ENCODE measurements at places on chromosomes 6 and 20. TPM values are rescaled to one million over a fixed set of nuclear protein-coding genes. Genes with fewer than 3 reads are reported as not detected.

PPP1R3D gene
- 7.9 TPM for total RNA-seq

SLC18B1 gene
- total RNA-seq = 0.67 TPM

OR2J3 gene
- not detected for total RNA-seq

DNA sequence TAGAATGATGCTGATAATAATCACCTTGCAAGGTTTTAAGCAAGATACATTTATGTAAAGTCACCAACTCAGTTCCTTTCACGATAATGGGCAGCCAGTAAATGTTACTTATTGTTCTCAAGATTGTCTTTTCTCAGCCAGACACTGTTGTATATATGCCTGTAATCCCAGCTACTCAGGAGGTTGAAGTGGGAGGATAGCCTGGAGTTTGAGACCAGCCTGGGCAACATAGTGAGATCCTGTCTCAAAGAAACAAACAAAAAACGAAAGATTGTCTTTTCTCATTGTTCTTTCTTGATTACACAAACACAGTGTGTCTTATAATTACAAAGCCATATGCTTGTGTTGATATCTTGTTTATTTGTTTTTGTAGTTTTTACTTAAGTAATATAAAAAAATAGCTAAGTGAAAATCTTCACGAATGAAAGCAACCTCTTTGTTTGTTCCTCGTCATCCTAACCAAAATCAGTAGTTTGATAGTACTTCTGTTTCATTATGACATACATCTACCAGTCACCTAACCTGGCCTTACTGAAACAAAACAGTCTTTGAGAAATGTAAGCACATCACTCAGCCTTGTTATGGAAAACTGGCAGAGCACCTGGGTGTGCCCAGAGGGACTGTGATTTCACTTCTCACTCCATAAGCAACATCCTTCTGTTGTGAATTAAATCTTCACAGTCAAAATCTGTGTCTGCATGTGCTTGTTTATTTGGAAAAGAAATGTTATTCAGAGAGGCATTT, 436.2 kb upstream of the SOX4 start:
- no peak for DNase-seq

- no peak for DNase-seq
Observed at GRCh38 chr6:133761706-133762105, 127.2 kb upstream of the TCF21 start.

- no peak for DNase-seq
Observed at GRCh38 chr6:6328451-6328850, 8.0 kb upstream of the F13A1 start.

- no peak for DNase-seq
Observed at GRCh38 chr20:57220337-57221145, 45.9 kb downstream of the BMP7 start.

GRCh38 chr6:169211881-169212280, 41.8 kb downstream of the THBS2 start:
- DNase-seq = no peak

DNA sequence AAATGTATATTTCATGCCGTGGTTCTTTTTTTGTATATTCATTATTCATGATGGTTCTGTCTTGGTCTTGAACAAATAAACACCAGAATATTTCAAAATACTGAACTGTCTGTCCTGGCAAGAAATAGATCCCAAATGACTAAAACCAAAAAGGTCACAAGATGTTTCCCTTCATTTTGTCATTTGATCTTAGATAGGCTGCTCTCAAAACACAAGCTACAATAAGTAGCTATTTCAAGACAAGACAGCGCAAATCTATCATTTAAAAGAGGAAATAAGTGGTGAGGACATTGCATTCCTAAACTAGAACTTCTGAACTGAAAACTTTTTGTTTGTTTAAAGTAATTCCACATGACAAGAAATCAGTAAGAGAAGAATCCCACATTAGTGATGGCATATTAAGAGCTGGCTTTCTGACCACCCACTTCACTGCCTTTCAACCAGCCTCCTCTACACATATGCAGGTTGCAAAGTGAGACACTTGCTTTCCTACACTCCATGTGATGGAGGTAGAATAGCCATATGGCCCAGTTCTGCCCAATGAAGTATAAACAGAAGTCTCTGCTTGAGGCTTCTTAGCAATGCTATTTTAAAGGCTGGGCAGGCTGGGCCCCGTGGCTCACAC, 54.4 kb upstream of the CCDC28A start:
- DNase-seq = no peak

DNA sequence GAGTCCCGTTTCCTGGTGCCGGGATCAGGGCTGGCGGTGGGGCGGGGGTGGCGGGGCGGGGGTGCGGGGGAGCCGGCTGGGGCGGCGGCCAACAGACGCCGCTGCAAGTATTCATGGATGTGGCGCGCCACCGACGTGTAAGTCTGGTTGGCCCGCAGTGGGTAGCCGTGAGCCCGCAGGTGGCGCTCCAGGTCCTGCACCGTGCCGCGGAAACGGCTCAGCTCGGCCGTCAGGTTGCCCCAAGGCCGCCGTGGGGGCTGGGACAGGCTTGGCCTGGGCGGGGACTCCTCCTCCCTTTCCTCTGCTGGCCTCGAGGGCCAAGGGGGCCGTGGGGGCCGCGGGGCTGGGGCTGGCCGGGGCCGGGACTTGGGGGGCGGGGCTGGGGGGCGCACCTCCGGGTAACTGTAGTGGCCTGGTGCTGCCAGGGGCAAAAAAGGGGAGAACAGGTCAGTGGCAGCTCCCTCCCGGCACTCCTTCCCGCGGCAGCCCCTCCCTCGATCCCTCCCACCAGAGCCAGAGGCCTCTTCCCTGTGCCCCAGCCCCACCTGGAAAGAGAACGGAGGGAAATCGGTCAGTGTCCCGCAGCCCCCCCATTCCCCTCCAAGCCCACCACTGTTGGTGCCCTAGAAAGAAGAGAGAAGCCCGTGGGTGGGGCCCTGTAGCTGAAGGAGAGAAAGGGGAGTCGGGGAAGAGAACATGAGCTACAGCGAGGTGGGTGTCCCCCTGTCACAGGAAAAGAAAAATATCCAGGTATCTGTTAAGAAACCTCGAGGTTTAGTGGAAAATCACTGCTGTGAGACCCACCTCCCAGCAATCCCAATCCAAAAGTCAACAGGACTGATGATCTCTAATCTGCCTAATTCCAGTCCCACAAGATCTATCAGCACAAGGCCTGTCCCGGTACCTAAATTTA, 21.3 kb downstream of the TNXB start:
- peak; percentile 10 for DNase-seq

GRCh38 chr6:168990019-168990751, 263.5 kb downstream of the THBS2 start:
- DNase-seq = no peak

DNA sequence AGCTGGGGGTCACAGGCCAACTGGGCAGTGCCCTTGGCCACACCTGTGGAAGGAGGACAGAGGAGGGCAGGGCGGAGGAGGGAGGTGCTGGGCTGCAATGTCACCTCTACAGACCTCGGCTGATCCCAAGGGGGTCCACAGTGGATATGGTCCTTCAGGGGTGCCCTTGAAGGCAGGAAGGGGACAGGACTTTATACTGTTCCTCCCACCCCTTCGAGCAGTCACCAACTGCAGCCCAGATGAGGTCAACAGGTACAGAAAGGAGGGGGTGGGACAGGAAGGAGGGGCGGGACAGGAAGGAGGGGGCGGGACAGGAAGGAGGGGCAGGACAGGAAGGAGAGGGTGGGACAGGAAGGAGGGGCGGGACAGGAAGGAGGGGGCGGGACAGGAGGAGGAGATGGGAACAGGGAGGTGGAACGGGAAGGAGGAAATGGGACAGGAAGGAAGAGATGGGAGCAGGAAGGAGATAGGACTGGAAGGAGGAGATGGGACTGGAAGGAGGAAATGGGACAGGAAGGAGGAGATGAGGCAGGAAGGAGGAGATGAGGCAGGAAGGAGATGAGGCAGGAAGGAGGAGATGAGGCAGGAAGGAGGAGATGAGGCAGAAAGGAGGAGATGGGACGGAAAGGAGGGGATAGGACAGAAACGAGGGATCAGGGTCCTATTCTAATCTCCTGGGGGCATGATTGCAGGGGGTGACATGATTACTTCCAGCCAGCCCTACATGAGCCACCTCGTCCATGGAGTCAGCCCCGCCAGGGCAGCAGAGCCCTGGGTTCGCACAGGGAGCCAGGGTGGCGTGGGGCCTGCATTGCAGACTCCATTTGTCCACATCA, 19.4 kb upstream of the MRGBP start:
- DNase-seq = no peak

GRCh38 chr6:148800536-148800935, 53.7 kb downstream of the UST start:
- no peak for DNase-seq

DNA sequence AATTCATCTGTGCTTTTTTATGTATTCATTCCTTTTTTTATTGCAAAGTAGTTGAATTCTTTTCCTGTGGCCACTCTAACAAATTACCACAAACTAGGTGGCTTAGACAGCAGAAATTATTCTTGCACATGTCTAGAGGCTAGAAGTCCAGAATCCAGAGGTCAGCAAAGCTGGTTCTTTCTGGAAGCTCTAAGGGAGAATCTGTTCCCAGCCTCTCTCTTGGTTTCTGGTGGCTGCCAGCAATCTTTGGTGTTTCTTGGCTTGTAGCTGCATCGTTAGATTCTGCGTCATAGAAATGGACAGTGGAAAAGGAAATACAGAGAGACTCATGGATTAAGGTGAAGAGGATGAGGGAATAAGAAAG, 39.3 kb downstream of the GSTA2 start:
- DNase-seq = no peak

DNA sequence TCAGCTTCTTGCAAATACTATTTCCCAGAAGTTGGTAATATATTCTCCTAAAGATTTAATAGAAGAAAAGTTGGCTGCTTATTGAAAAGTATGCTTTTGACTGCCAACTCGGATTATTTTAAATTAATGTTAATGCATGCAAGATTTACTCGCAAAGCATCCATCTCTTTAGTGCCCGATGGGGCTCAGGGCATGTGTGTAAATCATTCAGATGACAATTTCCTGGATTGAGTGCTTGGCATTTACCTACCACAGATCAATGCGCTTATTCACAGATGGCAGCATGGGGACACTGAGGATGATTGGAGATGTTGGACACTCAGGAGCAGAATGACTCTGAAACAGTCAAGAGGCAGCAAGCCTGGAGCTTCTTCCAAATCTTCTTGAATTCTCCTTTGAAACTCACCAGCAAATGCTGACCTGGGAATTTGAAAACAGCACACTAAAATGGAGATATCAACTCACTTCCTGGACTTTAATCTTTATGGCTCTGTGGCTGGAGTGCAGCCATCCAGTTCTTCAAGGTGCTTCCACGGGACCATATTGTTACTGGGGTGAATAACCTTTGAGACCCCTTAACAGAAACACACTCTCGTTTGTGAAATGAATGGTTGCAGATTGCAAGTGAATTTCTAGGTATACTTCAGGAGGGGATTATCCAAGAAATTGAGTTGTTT, 34.1 kb upstream of the TIAM2 start:
- DNase-seq = no peak

DNA sequence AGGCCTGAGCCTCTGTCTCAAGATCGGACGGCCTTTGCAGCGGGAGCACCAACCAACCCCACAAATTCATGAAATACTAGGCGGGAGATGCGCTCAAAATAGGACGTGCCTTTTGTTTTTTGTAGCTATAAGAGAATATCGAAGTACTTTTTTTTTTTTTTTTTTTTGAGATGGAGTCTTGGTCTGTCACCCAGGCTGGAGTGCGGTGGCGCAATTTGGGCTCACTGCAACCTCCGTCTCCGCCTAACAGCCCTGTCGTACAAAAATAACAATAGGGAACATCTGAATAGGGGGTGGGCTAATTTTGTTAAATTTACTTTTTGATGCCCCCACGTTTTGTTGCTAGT, 5.9 kb upstream of the TUBB2A start:
- no peak for DNase-seq

DNA sequence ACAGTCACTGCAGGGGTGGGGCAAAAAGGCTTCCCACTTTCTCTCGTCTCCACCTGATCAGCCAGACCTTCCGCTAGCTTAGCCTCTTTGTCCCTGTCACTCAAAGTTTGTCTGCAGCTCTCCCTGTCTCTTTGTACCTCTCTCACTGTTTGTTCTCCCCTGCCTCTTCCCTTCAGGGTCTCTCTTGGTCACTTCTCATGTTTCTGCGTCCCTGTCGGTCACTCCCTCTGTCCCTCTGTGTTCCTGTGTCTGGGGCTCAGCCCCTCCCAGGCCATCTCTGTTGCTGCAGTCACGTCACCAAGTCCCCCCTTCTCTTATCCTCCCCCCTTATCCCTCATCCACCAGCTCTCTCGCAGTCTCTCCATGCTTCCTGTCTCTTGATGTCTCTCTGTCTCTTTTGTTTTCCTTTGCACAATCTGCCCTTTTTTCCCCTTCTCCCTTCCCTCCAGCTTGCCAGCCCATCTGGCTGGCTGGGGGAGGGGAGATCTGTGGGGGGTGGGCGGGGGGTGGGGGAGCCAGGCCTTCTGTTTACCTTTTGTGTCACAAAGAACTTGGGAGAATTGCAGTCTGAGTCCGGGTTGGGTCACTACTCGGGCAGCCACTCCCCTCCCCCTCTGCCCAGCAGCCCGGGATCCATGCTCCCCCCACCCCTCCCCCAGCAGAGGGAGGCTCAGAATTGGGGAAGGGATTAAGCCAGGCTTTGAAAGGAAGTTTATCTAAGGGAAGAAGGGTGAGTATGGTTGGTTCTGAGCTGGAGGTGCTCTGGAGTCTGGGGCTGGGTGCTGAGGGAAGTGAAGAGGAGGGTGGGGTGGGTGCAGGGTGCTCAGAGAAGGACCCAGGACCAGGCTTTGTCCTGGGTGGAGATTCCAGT, 32.3 kb downstream of the FOXP4 start:
- no peak for DNase-seq

DNA sequence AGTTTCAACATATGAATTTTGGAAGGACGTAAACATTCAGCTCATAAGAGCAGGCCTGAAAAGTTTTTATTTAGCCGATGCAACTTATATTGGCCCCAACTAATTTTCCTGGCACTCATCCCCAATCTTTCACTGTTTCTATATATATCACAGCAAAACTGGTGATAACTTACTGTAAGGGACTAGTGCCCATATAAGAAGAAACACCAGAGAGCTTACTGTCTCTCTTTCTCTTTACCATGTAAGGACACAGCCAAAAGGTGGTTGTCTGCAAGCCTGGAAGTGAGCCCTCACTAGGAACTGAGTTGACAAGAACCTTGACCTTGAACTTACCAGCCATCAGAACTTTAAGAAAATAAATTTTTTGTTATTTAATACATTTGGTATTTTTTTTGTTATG, 807.4 kb upstream of the CITED2 start:
- DNase-seq = no peak

DNA sequence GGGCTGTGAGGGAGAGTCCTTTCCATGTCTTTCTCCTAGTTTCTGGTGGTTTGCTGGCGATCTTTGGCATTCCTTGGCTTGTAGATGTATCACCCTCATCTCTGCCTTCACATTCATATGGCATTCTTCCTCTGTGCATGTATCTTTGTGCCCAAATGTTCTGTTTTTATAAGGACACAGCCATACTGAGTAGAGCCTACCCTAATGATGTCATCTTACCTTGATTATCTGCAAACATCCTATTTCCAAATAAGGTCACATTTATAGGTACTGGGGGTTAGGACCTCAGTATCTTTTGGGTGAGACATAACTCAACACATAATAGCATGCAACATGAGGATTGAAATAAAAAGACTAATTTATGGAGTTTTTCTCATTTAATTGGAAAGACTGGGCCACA, 5.5 kb downstream of the SH3BGRL2 start:
- no peak for DNase-seq

GRCh38 chr6:108408861-108409260, 114.0 kb downstream of the AFG1L start:
- no peak for DNase-seq
